Lower lobe of right lung (tissue), 2 donors: ENCODE measurements at places on chromosomes 13 and 19.

DNA sequence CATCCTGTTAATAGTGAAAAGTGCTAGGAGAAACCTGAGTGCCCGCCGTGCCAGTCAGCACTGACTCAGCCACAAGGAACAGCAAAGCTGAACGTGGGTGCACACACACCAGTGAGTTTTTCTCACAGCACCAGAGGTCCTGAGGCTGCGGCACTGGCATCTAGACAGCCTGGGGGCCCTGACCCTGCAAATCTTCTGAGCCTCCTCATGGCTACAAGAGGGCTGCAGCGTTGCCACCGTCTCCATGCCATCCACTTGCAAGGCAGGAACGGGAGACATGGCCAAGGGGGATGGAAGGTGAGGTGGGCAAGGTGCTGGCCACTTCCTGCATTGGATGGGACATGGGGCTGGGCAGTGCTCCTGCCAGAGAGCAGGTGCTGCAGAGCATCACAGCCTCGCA lies 211.2 kb upstream of the SOX1 start:
- no peak for DNase-seq

GRCh38 chr13:43365039-43365344 lies 341.6 kb downstream of the DNAJC15 start:
- DNase-seq, result no peak

GRCh38 chr13:106490569-106491321 lies 44.7 kb downstream of the EFNB2 start:
- no peak for DNase-seq

DNA sequence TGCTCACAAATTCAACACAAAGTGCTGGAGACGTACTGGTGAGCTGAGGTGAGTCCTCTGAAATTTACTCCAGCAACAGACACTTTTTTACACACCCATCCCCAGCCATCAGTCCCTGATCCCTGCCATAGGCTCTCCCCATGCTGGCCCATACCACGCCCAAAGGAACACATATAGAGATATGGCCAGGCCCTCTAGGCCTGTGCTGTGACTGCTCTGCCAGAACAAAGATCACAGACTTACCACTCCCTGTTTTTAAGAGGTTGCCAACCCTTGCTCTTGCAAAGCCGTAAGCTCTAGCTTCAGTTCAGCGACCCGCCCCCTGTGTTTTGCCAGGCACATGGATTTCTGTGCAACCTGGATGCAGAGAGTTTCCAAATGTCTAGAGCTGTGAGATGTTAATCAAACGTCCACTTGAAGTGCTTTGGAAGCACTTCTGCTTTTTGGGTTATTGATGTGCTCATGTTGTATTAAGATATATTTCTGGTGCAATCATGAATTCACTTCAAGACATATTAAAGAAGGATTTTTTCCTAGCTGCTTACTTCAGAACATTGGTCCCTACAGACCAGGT lies 59.7 kb downstream of the DLEU7 start:
- no peak for DNase-seq
